ENCODE measurements at places on chromosomes 4 and X. TPM values are rescaled to one million over a fixed set of nuclear protein-coding genes. Genes with fewer than 3 reads are reported as not detected.

The GRIA3 gene
- 0.28 TPM for total RNA-seq

The AGA gene
- 21.4 TPM for total RNA-seq

The CCKAR gene
- not detected for total RNA-seq

The CXCL8 gene
- total RNA-seq: 130 TPM

The MAGEB17 gene
- 0.19 TPM for total RNA-seq

The TCEAL7 gene
- total RNA-seq: 0.72 TPM

The LDB2 gene
- total RNA-seq: 441 TPM

The SATL1 gene
- not detected for total RNA-seq

The HDX gene
- total RNA-seq: 5.5 TPM

The PCDH10 gene
- total RNA-seq: 15.1 TPM

The XG gene
- 0.09 TPM for total RNA-seq

The PCSK1N gene
- total RNA-seq: not detected

The TSPAN7 gene
- 3.7 TPM for total RNA-seq

The SLIT2 gene
- 36.4 TPM for total RNA-seq

The TGIF2LX gene
- not detected for total RNA-seq

The GPR82 gene
- not detected for total RNA-seq

The CT45A10 gene
- total RNA-seq: not detected

The GLRA2 gene
- not detected for total RNA-seq

The TBC1D8B gene
- total RNA-seq: 3.3 TPM

The KCTD8 gene
- not detected for total RNA-seq

The DUX4 gene
- total RNA-seq: not detected

The NXT2 gene
- total RNA-seq: 4.2 TPM

The RGN gene
- 0.27 TPM for total RNA-seq

The DMRTC1B gene
- total RNA-seq: not detected

The FRG2 gene
- not detected for total RNA-seq

The GAGE12J gene
- not detected for total RNA-seq

The EXOC1L gene
- not detected for total RNA-seq

The NXF2B gene
- total RNA-seq: not detected

The ADH4 gene
- not detected for total RNA-seq

The UFSP2 gene
- total RNA-seq: 36.7 TPM

The HSFX2 gene
- total RNA-seq: 0.18 TPM

The ODAM gene
- total RNA-seq: not detected

The CXCL9 gene
- total RNA-seq: not detected

The CSN1S1 gene
- total RNA-seq: not detected

The GPAT3 gene
- total RNA-seq: 9.9 TPM

The SORCS2 gene
- under 0.01 TPM for total RNA-seq

The CXCL6 gene
- total RNA-seq: 1.2 TPM

The POU3F4 gene
- total RNA-seq: not detected

The AADAT gene
- 0.81 TPM for total RNA-seq

The XPNPEP2 gene
- not detected for total RNA-seq

The WAS gene
- 0.09 TPM for total RNA-seq

The C4orf54 gene
- total RNA-seq: not detected

The CSAG1 gene
- total RNA-seq: not detected

The STBD1 gene
- 6.1 TPM for total RNA-seq

The CCDC120 gene
- 0.45 TPM for total RNA-seq

The RNF113A gene
- 15.6 TPM for total RNA-seq

All from endothelial cell of coronary artery (primary cell).